Dermis microvascular lymphatic vessel endothelial cell (primary cell): ENCODE measurements at places on chromosomes 12 and 14. TPM values are rescaled to one million over a fixed set of nuclear protein-coding genes. Genes with fewer than 3 reads are reported as not detected.

The ADAMTS20 gene
- not detected in 2 replicates for total RNA-seq

DNA sequence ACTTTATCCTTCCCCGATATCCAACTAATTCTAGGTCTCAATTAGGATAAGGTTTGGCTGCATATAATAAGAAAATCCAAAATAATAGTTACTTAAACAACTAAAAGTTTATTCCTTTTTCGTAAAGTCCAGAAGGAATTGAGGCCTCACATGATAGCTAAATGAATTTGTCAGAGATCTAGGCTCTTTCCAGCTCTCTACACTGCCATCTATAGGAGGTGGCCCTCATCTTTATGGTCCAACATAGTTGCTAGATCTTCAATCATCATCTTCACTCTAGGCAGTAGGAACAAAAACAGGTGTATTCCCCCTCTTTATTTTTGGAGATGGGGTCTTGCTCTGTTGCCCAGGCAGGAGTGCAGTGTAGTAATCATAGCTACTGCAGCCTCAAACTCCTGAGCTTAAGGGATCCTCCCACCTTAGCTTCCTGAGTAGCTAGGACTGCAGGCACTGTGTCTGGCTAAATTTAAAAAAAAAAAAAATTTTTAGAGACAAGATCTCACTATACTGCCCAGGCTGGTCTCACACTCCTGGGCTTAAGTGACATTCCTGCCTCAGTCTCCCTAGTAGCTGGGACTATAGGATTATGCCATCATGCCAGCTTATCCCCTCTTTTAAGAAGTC, 46.5 kb upstream of the SAV1 start:
- peak; percentile 36 for DNase-seq

The SLC5A8 gene
- under 0.01 and 0.13 TPM in 2 replicates for total RNA-seq

GRCh38 chr14:106021832-106022231, 495.4 kb downstream of the TMEM121 start:
- no peak for DNase-seq

DNA sequence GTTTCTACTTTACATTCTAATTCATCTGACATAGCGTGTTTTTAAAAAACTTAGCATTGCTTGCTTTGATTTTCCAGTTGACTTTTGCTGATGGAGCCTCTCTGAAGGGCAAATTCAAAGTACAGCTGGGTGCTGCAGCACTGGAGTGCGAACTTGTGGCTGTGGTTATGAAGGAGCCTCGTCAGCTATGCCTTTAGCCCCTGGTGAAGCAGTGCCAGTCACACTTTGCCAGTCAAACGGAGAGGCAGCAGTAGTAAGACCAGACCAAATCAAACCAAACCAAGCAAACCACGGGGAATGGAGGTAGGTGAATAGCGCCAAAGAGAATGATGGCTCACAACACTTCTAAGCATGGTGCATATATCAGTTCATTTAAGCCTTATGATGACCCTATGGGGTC, 15.1 kb upstream of the SLC38A2 start:
- no peak for DNase-seq

DNA sequence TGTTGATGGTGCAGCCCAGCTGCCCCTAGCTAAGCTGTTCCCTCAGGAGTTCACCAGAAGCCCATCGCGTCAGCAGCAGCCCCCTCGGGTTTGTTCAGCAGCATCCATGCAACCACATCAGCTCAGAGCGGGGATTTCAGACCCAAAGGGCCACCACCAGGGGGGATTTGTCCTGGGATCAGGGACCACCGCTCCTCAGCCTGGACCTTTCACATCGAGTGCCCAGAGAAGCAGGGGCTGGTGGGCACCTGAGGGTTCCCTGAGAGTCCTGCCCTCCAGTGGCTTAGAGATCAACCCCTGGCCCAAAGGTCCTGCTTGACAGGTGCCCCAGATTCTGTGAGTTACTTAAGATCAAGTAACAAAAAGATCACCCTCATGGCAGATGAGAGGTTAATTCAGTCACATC, 65.9 kb upstream of the C14orf180 start:
- DNase-seq: no peak

The FAM181A gene
- not detected in 2 replicates for total RNA-seq
